Stomach (tissue), 19 donors: ENCODE measurements at places on chromosomes 4 and X. TPM values are rescaled to one million over a fixed set of nuclear protein-coding genes. Genes with fewer than 3 reads are reported as not detected.

Gene SAGE1
- not detected for total RNA-seq

Gene F8A1
- 1.2 TPM for total RNA-seq

Gene SSX2B
- total RNA-seq = not detected

Gene PABPC5
- total RNA-seq = 6.2 TPM

Gene GAGE12F
- total RNA-seq = not detected

Gene EDA
- total RNA-seq = 4.8 TPM

DNA sequence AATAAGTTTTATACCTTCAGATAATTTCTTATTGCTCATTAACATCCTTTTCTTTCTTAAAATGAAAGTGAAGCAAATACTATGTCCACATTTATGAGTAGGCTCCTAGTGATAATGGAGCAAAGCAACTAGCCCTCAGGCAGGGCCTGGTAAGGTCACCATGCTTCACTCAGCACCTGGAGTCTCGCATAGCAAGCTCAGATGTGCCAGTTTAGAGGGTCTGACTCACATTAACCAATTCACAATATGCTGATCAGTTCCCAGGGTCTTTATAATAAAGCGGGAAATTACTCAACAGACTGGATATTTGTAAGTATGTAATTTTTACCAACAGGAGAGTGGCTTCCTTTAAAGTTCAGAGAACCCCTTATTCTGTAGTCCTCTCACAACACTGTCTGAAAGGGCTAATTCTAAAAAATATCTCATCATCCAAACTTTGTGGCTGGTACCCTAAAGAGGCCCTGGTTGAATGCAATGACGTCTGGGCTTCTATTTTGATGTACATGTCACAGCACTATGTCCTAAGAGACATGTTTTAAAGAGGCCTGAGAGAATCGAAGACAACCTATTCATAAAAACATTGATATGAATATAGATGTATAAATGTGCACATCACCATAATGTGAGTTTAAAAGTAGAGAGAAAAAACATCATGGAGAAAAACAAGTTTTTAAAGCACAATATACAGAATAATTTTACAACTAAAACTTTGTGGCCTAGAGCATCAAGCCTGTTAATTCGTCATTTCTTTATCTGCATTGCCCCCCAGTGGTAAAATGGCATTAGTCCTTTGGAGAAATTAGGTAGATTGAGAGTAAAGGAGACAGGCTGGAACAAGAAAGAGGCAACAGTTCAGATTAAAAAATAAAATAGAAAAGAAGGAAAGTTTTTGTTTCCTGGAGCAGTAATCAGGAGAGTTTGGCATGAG, 44.3 kb downstream of the IL21 start:
- no peak overlapping the region for H3K4me3 ChIP-seq
- no peak overlapping the region for H3K27ac ChIP-seq

DNA sequence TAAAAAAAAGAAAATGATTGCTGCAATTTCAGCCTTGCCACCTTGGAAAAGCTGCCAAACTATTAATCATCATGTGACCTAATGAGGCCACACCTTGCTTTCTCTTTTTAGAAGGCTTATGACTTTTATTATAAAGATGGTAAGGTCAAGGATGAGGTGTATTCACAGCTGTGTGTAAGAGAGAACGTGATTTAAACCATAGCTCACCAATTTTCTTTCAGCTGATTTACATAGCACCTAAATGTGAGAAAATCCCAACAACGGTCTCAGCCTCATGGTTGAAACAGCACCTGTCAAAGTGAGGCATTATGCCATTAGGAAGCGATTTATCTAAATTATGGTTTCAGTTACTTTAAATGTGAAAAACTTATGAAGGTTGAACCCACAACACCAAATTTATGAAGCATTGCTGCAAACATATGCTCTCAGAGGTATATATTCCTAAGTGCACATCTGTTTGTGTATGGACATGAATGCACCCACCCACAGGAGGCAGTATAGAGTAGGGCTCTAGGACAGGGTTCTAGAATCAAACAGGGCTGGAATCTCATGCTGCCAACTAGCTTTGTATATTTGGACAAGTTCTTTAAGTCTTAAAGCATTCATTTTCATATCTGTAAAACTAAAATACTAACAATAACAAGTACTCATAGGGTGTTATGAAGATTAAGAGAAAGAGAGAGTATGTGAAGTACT, 40.7 kb downstream of the ANXA3 start:
- H3K27me3 ChIP-seq = no peaks in the 10 kb centered on the region
- H3K4me1 ChIP-seq = no peaks in the 10 kb centered on the region
- H3K36me3 ChIP-seq = peaks cover 4% of the 10 kb centered on the region
- no peak for DNase-seq

DNA sequence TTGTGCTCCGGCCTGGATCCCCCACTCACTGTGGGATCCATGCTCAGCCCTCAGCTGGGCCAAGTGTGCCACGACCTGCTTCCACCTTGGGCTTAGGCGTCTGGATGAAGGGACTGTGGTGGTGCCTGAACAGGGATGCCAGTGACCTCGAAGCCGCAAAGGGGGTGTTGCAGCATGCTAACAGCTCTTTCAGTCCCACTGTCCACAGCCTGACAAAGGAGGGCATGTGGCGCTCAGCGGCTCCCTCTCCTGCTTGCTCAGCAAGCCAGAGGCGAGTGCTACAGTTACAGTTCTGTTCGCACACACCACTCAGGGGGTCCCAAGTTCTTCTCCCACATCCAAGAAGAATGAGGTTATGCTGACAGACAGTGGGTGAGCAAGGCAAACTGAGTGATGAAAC, 5.2 kb upstream of the IGBP1 start:
- H3K36me3 ChIP-seq = no peaks in the 10 kb centered on the region
- no peak overlapping the region for H3K4me3 ChIP-seq
- no peak overlapping the region for H3K27ac ChIP-seq
- H3K4me1 ChIP-seq = peaks cover 7% of the 10 kb centered on the region
- DNase-seq = no peak
- no peaks in the 10 kb centered on the region for H3K27me3 ChIP-seq

GRCh38 chrX:142663330-142664095, 362.2 kb upstream of the SPANXN4 start:
- no peak overlapping the region for H3K4me3 ChIP-seq
- no peaks in the 10 kb centered on the region for H3K4me1 ChIP-seq
- DNase-seq = no peak
- H3K36me3 ChIP-seq = no peaks in the 10 kb centered on the region
- no peak overlapping the region for H3K27ac ChIP-seq
